ENCODE measurements at places on chromosomes 4 and X.

GRCh38 chrX:13778916-13779315 lies 38.0 kb downstream of the GPM6B start:
- peak; percentile 19 for DNase-seq

DNA sequence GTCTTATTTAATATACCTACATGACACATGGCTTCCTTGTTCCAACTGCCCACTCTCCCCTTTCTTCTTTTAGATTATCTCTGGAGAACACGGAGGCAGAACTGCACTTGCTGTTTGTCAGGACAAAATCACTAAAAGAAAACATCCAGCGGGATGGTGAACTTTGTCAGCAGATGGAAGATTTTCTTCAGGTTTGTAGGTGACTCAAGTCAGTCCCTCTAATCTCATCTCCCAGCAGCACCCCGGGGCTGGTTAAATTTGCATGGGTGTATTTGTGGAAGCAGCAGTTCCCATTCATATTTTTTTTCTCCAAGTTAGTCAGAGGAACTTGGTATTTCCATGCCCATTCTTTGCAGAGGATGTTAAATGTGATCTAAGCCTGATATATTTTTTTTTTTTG lies 31.8 kb downstream of the FHDC1 start:
- DNase-seq = no peak

DNA sequence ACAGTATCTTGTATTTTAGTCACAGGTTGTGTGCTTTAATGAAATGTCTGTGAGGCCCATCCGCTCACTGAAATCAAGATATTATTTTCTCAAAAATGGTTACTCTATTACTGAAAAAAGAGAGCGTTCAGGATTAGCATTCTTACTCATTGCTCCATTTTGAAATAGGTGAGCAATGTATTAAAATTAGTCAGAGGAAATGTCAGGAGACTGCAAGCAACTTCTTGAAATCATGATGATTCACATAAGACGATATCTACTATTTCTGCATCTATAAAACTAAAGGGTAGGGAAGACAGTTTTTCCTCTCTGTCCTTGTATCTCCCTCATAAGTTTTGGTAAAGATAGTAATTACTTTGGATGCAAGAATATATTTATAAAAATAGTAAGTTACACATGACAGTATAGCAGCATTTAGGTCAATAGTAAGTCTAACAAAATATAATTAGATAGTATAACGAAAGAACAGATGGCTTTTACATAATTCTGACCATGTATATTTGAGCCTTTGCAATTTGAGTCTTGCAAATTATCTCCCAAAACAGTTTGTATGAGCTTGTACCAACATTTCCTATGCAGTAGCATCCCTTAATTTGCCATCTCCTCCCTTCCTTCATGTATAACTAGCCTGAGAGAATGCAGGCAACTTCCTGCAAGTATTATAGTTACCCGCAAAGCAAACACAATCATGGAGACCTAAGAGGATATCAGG lies 937.8 kb downstream of the PCDH7 start:
- DNase-seq = no peak

DNA sequence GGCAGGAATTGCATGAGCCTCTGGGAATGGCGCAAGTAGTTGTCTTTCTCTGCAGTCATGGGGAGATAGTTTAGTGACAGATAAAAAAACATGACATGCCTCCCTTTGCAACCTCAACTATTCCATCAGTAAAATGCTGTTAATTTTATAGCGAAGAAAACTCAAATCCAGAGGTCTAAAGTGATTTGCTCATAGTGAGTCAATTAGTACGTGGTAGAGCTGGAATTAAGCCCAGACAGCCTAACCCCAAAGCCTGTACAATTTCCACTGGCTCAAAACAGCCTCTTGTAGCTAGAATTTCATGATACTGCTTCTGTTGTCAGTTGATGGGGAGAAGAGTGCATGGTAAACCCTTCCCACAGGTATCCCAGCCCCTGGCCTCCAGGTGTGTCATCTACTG lies 81.3 kb upstream of the TRPC5 start:
- no peak for DNase-seq

- DNase-seq = peak; percentile 57
These were observed 16.6 kb downstream of the BST1 start for GRCh38 chr4:15719506-15719905.

GRCh38 chrX:11089802-11090201 lies 21.3 kb upstream of the HCCS start:
- DNase-seq = no peak

GRCh38 chrX:112997991-112998390 lies 157.4 kb upstream of the AMOT start:
- DNase-seq = no peak

DNA sequence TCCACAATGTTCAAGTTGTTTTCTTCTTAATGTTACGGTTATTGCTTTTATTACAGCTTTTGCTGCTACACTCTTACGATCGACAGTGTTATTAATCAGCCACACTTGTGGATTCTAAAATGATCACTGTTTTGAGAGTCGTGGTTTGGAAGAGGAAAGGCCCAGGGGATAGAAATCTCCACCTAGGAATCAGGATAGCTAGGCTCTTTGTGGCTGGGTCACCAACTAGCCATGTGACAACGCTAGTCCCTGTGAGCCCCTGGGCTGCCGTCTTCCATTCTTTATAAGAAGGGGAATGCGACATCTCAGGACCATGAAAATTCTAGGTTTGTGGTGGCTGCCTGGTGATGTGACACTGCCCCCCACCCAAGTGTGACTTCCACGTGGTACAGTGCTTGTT lies 380 bp downstream of the SLC34A2 start:
- no peak for DNase-seq

- DNase-seq = peak; percentile 53
These were observed 97.9 kb downstream of the ARHGEF9 start for GRCh38 chrX:63686878-63687714.

GRCh38 chr4:114320126-114320525 lies 278.5 kb upstream of the UGT8 start:
- DNase-seq = no peak

- DNase-seq = no peak
These were observed 149.3 kb upstream of the FABP2 start for GRCh38 chr4:119471259-119471658.

DNA sequence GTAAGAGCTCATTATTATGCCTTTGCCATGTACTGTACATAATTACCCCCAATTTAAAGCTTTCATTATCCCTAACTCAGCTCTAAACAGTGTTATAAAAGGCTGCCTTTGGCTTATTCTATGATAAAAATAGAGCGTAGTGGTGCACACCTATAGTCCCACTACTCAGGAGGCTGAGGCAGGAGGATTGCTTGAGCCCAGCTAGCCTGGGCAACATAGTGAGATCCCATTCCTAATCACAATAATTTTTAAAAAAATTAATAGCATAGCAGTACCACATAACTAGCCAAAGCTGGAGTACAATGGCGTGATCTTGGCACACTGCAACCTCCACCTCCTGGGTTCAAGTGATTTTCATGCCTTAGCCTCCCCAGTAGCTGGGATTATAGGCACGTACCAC lies 112.4 kb downstream of the PDS5A start:
- DNase-seq = no peak

DNA sequence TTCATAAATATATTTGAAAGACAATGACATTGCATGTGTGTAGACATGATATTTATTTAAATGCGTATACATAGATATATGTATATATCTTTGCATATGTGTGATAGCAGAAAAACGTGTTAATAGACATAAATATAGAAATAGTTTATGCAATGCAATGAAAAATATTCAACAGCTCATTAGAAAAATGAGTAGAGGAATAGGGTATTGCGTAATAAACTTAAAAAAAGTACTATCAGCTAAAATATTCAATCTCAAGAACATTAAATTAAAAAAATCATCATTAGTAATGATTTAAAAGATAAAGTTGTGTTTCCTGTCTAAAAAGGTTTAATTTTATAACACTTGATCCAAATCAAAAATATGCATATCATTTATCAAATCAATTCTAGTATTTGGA lies 2101.5 kb upstream of the TENM3 start:
- DNase-seq = no peak

DNA sequence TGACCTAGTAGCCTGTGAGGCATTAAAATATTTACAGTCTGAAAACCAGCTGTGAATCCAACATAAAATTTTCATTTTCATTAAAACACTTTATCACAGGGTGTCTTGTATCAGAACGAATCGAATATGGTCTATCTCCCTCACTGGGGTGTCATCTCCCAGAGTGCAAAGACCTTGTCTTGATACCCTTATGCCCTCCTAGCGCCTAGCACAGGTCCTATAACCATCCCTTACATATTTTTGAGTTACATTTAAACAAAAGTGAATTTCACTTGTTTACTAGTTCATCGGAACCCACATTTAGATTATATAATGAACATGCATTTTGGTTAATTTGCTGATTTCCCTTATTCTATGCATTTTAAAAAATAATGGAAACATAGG lies 14.0 kb downstream of the DIPK2B start:
- no peak for DNase-seq

DNA sequence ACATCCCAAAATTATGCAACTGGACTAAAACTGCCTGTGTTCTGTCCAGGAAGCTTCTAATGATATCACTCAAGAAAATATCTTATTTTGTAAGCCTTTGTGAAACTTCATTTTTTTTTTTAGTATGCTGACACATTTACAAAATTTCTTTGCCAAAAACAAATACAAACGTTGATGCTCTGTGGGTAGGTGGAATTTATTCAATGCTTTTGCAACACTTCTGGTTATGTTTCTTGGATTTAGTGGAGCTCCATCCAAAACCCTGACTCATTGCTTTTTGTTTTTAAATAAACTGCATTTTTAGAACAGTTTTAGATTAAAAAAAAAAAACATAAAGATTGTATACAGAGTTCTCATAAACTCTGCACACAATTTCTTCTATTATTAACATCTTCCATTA lies 250.9 kb upstream of the MAOA start:
- DNase-seq = no peak

GRCh38 chr4:55747793-55748192 lies 71.8 kb upstream of the EXOC1L start:
- no peak for DNase-seq

- no peak for DNase-seq
These were observed 202.5 kb upstream of the RPL34 start for GRCh38 chr4:108417923-108418322.

- DNase-seq = no peak
These were observed 89.0 kb downstream of the LUZP4 start for GRCh38 chrX:115378471-115378870.

DNA sequence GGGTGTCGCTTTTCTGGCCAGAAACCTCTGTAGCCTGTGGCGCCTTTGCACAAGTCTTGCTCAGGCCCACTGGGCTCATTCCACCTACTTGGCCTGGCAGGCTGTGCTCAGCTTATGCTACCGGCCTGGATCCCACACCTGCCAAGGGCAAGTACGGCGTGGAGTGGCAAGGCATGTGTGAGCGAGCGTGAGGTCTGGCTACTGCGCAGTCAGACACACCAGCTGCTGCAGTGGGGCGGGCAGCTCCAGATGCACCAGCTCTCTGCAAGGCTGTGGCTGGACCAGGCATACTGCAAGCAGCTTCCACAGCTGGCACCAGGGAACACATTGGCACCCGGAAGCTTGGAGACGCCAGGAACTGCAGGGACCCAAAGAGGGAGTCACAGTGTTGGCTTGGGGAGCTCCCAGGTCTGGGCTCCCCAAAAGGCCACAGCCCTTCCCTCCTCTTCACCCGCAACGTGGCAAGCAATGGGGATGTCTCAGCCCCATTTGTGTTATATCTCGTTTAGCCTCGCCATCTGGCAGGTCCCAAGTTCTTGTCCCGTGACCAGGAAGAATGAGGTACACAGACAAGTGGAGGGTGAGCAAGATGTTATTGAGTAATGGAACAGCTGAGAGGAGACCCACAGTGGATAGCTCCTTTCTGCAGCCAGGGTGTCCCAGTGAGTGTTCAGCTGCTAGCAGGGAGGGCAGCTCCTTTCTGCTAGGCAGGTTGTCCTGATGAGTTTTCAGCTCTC lies 3.8 kb upstream of the FBXW7 start:
- no peak for DNase-seq

DNA sequence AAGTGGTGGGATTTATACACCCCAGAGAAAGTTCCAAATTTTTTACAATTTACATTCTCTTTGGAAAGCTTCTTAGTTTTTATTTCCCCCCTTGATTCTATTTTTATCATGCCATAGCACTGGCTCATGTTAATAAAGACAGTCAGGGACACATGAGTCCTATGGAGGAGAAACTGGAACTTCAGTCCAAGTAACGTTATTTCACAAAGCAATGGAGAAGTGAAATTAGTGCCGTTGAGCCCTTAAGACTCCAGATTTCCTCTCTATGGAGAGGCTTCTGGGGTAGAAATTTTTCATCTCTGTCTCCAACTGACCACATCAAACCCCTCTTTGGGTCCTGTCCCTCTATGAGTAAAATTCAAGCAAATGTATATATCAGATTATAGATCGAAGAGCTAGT lies 12.8 kb upstream of the TASL start:
- DNase-seq = peak; percentile 71

DNA sequence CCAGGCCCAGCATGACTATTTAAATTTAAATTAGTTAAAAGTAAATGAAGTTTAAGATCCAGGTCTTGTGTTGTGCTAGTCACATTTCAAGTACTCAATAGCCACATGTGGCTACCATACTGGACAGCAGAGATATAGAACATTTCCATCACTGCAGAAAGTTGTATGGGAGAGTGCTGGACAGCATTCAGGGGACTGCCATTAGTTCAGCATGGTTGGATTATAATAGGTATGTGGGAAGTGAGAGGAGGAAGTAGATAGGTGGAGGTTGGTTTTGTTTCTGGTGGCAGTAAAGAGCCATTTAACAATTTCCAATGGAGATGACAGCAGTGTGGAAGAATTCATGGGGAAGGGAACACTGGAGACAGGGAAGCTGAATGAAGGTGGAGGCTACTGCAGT lies 42.1 kb downstream of the ERVMER34-1 start:
- DNase-seq = no peak

- DNase-seq = no peak
These were observed 28.7 kb downstream of the NOCT start for GRCh38 chr4:139044291-139044690.

GRCh38 chrX:153884590-153884989 lies 1.4 kb downstream of the L1CAM start:
- no peak for DNase-seq

GRCh38 chrX:153590961-153591956 lies 7.7 kb downstream of the CCNQ start:
- DNase-seq = no peak

GRCh38 chr4:139559687-139560086 lies 3.7 kb upstream of the SETD7 start:
- DNase-seq = peak; percentile 56

DNA sequence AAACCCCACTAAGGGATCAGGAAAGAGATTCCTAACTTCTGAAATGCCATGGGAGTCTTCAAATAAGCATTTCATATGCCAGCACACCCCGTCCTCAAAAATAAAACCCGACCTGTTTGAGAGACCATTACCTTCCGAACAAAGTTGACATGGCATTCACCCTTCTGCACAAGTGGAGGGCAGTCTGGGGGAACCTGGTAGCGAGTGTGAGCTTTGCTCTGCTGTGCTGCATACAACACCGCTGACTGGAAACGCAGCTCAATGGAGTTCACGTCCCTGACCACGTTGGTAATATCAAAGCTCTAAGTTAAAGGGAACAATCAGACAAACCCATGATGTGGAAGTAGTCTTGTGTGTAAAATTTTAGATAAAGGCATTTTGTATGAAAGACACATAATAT lies 38.0 kb downstream of the MANBA start:
- no peak for DNase-seq

GRCh38 chr4:46975812-46976553 lies 17.4 kb downstream of the GABRA4 start:
- DNase-seq = peak; percentile 62
